ENCODE measurements at places on chromosomes 7 and 10. TPM values are rescaled to one million over a fixed set of nuclear protein-coding genes. Genes with fewer than 3 reads are reported as not detected.

Gene ZNF438
- total RNA-seq, result 3.7 TPM

Gene IDI2
- total RNA-seq, result not detected

Gene CNPY1
- total RNA-seq, result not detected

Gene ATP6V0E2
- total RNA-seq, result not detected

Gene HNRNPH3
- total RNA-seq, result 38.0 TPM

- no peaks in the 10 kb centered on the region for H3K36me3 ChIP-seq
- no peaks in the 10 kb centered on the region for H3K4me1 ChIP-seq
- DNase-seq, result no peak
- no peak overlapping the region for H3K27ac ChIP-seq
These were observed 103.5 kb downstream of the ADARB2 start for GRCh38 chr10:1633783-1634182.

DNA sequence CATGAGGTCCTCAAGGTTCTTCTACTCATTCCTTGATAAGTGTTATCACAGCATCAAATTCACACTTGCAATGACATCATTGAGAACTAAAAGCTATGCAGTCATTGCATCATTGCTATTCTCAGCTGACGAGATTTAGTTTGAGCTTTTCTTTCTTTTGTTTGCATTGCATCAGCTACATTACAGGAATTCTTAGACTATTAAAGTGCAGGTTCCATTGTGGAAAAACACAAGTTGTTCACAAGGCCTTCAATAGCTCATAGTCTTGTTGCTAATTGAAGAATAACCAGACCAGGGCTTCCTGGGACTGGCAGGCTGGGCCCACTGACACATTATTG is 139.3 kb downstream of the CXCL12 start:
- H3K36me3 ChIP-seq, result no peaks in the 10 kb centered on the region
- DNase-seq, result no peak
- H3K27me3 ChIP-seq, result no peaks in the 10 kb centered on the region

DNA sequence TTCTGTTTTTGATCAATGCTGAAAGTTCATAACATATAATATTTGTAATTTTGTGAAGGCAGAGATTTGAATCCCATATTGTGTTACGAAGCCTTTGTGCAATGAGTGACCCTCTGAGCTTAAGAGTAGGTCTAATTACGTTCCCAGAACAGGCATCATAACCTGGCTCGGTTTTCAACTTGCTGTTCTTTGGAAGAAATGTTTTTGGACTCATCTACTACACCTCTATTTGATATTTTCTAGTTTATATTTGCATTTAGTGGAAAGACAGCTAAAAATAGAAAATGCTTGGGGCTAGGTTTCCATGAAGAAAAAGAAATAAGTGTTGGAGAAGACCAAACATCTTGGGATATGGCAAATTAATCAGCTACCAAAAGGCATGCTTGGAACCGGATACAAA is 234.8 kb downstream of the AGMO start:
- no peaks in the 10 kb centered on the region for H3K4me1 ChIP-seq
- no peaks in the 10 kb centered on the region for H3K36me3 ChIP-seq
- H3K4me3 ChIP-seq, result no peak overlapping the region
- H3K27ac ChIP-seq, result no peak overlapping the region

DNA sequence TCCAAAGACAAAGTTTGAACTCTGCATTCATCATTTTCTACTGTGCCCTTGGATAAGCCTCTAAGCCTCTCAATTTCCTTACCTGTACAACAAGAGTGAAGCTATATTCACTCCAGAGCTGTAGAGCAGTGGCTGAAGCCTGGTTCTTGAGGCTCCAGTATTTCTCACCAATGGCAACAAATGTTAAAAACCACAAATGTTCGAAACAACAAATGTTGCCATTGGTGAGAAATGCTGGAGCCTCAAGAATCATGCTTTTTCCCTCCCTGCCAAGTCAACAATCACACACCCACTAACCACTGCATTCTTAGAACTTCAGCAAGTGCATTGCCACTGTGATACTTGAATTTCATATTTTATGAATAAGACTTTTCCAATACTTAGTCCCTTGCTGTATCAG is 237.9 kb downstream of the TMEM26 start:
- H3K4me3 ChIP-seq, result no peak overlapping the region
- H3K4me1 ChIP-seq, result no peaks in the 10 kb centered on the region
- H3K36me3 ChIP-seq, result no peaks in the 10 kb centered on the region
- no peaks in the 10 kb centered on the region for H3K27me3 ChIP-seq
- peak; percentile 9 for DNase-seq

GRCh38 chr7:140239653-140239935 is 62.8 kb upstream of the KDM7A start:
- H3K4me1 ChIP-seq, result peaks cover 28% of the 10 kb centered on the region
- H3K4me3 ChIP-seq, result no peak overlapping the region
- no peak overlapping the region for H3K27ac ChIP-seq
- H3K36me3 ChIP-seq, result no peaks in the 10 kb centered on the region

DNA sequence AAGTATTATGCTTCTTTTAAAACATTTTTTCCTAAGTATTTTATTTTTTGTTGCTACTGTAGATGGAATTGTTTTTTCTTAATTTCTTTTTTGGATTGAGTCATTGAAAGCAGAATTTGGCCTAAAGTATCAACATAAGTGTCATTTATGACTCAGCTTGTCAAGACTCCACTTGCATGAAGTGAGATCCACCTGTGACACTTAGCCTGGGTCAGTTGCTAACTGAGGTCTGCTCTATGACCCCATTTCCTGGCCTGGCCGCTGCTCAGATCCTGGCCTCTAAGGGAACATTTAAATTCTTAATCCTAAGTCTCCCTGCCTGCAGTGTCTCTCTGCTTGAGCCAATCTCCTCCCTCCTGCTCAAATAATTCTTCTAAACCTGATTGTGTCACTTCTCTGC is 35.5 kb downstream of the TMEM270 start:
- no peaks in the 10 kb centered on the region for H3K27me3 ChIP-seq
- no peak overlapping the region for H3K27ac ChIP-seq
- peaks cover 19% of the 10 kb centered on the region for H3K4me1 ChIP-seq
- no peak for DNase-seq

GRCh38 chr10:124221356-124222317 is 128.2 kb upstream of the CHST15 start:
- peaks cover 11% of the 10 kb centered on the region for H3K27me3 ChIP-seq
- no peak overlapping the region for H3K4me3 ChIP-seq
- no peak overlapping the region for H3K27ac ChIP-seq

- no peaks in the 10 kb centered on the region for H3K27me3 ChIP-seq
- H3K4me1 ChIP-seq, result no peaks in the 10 kb centered on the region
- no peak for DNase-seq
- peaks cover 95% of the 10 kb centered on the region for H3K36me3 ChIP-seq
- H3K4me3 ChIP-seq, result no peak overlapping the region
These were observed 22.2 kb upstream of the MCM10 start for GRCh38 chr10:13139150-13139549.
